Dermis microvascular lymphatic vessel endothelial cell (primary cell): ENCODE measurements at places on chromosomes 5 and 9. TPM values are rescaled to one million over a fixed set of nuclear protein-coding genes. Genes with fewer than 3 reads are reported as not detected.

DNA sequence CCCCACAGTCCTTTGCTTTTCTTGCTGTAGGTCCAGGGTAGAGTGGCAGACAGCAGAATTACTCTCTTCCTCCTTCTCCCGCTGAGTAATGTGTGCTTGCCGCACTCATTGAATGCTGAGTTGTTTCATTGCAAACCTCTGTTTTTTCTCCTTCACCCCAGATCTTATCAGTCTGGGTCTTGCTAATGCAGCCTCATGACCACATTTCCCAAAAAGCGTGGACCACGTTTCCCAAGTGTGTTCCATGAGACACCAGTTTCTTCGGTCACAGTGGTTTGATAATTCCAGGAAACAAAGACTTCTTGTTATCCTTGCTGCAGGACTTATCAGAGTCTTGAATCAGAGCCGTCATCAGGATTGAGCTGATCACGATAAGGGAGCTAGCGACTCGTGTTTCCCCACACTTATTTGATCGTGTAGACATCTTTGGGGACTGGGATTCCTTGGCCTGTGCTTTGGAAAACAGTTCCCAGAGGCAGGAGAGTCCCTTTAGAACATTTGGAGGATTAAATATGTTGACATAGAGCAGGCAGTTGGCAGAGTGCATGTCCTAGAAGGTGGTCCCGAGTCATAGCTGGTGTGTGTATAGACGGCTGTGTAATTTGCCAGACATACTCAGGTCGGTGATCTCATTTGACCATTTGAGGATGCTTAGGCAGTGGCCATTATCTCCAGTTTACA lies 4.4 kb downstream of the LRRC8A start:
- no peak for DNase-seq

DNA sequence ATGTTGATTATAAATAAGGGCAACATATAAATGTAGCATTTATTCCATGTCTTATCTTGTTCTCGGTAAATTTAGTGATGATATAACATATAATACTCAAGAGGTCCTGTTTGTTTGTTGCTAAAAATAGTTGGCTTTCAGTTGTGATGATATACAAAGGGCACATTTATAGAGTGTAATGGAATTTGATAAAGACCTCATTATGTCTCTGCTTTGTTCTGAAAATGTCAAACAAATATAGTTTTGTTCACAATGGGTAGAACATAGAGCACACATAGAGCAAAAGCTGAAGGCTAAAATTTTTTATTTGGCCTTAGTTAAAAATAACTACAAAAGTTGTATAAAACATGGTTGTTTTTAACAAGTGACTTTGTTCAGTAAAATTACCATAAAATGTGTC lies 477.1 kb upstream of the SMC2 start:
- DNase-seq = no peak

DNA sequence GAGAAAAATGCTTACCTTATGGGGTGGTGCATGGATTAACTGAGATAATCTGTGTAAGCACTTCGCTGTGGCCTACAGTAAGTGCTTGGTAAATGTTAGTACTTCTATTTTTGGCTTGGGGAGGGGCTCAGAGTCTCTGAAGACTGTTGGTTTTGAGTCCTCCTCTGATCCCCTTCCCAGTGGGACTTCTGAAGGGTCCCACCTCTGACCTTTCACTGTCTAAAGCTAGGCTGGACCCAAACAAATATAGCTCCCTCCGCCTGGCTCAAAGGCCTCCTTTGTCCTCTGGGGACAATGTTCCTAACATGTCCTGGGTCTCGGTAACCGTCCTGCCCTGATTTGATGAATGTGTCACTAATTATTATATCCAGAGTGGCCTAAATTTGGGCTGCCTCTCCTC lies 34.8 kb downstream of the CAMK2A start:
- no peak for DNase-seq

GRCh38 chr5:31477516-31477915 lies 54.4 kb downstream of the DROSHA start:
- DNase-seq = no peak

DNA sequence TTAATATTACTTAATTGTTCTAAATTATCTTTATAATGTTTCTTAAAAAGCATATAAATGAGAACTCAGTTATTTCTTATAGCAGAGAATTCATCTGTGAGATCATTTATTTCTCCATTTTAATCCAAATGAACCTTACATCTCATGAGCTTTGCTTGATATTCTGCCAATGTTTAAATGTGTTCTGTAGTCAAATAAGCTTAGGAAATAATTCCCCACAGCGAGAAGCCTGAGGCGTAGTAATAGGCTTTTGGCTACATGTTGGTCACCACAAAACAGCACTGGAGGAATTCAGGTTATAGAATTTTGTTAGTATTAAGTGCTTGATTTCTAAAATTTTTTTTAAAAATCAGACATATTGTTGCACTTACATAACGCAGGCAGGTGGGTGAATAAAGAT lies 585.3 kb upstream of the RORB start:
- DNase-seq = no peak

DNA sequence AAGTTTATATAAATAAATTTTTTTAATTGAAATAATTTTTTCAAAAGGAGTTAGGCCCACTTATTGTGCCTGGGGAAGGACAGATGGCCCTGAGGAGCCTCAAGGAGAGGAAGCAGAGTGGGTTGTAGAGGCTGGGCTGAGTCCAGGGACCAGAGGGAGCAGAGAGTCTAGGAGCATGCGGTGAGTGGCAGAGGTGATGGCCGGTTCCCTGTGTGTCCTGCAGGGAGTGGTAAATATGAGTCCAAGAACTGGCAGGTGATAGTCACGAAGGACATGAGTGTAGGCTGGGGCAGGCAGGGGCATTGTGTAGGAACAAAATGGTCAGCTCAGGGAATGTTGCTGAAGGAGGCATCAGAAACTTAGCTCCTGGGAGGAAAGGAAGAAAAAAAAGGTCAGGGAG lies 8.3 kb upstream of the BTNL9 start:
- DNase-seq = no peak

GRCh38 chr9:89743573-89744254 lies 138.9 kb downstream of the GADD45G start:
- DNase-seq = no peak

DNA sequence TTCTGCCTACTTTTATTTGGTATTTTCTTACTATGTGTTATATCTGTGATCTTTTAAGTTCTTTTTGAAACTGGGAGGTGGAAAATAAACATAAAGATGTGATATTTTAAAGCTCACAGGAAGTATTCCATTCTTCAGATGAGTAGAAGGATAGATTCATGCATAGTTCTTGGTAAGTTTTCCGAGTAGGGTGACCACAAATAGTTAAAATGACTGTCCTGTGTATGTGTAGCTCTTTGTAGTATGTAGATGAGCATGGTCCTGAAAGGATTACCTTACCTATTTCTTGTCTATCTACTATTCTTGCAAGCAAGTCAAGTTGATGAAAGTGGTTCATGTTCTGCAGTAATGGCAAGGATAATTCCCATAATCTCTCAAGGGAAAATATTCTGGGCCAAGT lies 47.7 kb downstream of the SRFBP1 start:
- DNase-seq = no peak

DNA sequence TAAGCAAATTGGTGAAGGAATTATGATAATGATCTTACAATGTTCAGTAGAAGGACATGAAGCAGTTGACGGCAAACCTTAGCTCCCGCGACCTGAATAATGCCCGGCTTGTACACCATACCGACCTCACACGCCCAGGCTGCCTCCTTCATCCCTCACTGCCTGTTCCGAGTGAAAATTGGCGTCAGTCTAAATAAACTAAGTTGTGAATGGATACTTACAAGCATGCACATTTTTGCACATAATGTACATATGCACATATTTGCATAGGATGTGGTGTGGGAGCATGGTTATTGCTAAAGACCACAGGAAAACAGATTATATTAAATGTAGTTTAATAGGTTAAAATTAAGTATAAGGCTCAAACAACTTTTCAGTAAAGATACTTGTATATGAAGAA lies 14.9 kb downstream of the OR2Y1 start:
- DNase-seq = no peak

GRCh38 chr5:36305571-36306326 lies 4.0 kb upstream of the RANBP3L start:
- DNase-seq = peak; percentile 30

DNA sequence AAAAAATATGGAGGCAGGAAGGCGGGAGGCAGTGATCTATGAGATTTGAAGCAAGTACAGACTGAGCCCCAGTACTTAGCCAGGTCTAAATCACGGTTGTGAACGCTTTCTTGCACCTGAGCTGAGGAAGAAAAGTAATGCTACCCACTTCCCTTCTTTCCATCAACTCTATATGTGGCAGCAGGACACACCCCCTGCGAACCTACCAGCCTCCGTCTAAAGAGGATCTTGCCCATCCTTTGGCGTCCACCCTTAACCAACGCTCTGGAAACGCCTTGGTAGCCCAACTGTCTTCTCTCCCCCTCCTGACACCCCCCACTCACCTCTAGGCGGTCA lies 545 bp downstream of the HMGCS1 start:
- DNase-seq = no peak

GRCh38 chr5:5780253-5780652 lies 357.8 kb downstream of the ICE1 start:
- no peak for DNase-seq

DNA sequence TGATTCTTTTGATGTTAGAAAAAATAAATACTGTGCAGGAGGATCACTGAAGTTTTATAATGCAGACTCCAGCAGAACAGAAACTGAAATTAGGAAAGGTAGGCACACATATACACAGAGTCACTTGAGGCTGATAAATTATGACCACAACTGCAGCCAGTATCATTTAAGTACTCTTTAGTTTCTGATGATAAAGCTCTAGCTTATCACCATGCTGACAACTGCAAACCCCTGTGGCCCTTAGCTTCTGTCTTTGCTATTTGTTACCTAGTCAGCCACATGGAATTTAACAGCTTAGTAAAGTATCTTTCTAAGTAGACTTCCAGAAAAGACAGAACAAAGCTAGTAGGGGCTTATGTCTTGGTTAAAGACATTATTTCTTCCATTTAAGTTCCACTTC lies 734.8 kb upstream of the CDH6 start:
- DNase-seq = no peak

GRCh38 chr9:4499917-4500316 lies 9.6 kb downstream of the SLC1A1 start:
- peak; percentile 19 for DNase-seq

- no peak for DNase-seq
Observed at GRCh38 chr9:27437652-27438373, 86.3 kb upstream of the IFNK start.

- DNase-seq = peak; percentile 67
Observed at GRCh38 chr5:446883-447263, 3.9 kb downstream of the EXOC3 start.

DNA sequence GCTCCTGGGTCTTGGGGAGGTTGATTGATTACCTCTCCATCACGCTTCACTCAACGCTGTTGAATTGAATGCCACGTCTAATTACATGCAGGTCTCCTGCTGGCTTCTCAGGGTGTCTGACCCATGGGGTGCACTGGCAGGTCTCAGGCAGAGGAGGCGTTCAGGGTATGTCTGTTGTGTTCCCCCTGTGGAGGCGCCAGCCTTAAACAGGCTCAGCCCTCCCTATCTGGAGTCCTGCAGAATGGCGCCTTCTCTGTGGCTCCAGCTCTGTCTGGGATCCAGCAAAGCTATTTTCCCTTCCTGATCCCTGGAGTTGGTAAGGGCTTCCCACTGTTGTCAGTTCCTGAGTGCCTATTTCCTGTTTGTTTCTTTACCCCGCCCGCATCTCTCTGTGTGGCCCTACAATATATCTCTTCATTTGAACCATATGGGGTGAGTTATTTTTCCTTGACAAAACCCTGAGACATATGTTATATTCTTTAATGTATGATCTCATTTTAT lies 150.0 kb downstream of the NTRK2 start:
- no peak for DNase-seq

GRCh38 chr5:150596826-150597225 lies 43.6 kb upstream of the SYNPO start:
- DNase-seq = no peak

GRCh38 chr5:58666598-58667581 lies 84.0 kb downstream of the RAB3C start:
- DNase-seq = no peak

DNA sequence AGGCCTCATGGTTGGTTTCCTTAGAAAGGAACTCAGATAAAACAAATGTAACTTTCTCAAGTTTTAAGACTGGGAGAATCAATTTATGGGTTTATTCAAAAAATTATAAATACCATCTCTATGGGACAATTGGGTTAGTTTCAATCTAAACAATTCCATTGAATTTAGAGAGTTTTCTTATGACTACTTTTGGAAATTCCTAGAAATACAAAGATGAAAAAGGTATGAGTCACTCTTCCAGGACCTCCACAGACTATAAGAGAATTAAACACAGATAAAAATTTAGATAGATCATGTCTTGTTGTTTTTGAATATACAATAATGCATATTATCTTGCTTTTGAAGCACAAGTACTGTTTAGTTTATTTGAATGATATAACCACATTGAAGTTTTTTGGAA lies 188.7 kb downstream of the CHSY3 start:
- DNase-seq = no peak

GRCh38 chr5:78627175-78627574 lies 21.4 kb downstream of the LHFPL2 start:
- DNase-seq = peak; percentile 41

- no peak for DNase-seq
Observed at GRCh38 chr9:76453785-76454184, 5.2 kb upstream of the GCNT1 start.

DNA sequence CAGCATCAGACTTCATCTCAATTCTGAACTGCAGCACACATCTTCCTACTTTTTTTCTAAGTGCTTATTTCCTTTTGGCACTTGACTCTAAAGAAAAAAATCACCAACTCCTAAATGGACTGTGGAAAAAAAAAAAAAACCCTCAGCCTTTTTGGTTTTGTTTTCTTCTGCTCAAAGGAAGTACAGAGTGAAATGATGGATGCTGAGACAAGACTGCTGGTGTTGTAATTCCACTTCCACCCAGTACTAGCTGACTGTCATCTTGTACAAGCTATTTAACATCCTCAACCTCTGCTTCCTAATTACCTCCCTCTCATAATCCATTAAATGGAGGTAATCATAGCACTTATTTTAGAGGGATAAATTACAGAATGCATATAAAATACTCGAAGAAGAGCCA lies 171.5 kb upstream of the GNA14 start:
- DNase-seq = peak; percentile 13

Gene ADAMTSL1
- 4.7 and 9.1 TPM in 2 replicates for total RNA-seq

Gene FAT2
- total RNA-seq = not detected in 2 replicates

Gene LEAP2
- total RNA-seq = 0.13 TPM in 2 replicates

Gene SV2C
- under 0.01 TPM in 1 of 2 replicates, not detected in the other for total RNA-seq

Gene POU5F2
- total RNA-seq = 0.26 and 0.51 TPM in 2 replicates

Gene TRPM3
- total RNA-seq = 0.13 and 0.63 TPM in 2 replicates

Gene ANGPTL2
- 7.7 and 25.8 TPM in 2 replicates for total RNA-seq

Gene FNIP1
- total RNA-seq = 25.8 and 33.4 TPM in 2 replicates

Gene FAM153A
- total RNA-seq = not detected in 2 replicates

Gene TGFBR1
- 11.3 and 14.0 TPM in 2 replicates for total RNA-seq

Gene NEK6
- total RNA-seq = 10.8 and 23.0 TPM in 2 replicates

Gene OR1L1
- total RNA-seq = not detected in 2 replicates

Gene TLX3
- not detected in 2 replicates for total RNA-seq

Gene SLC36A3
- not detected in 2 replicates for total RNA-seq

Gene ZNF366
- total RNA-seq = 1.6 and 1.9 TPM in 2 replicates

Gene GRIN1
- 0.13 TPM in 1 of 2 replicates, not detected in the other for total RNA-seq

Gene ST8SIA4
- 4.8 and 7.2 TPM in 2 replicates for total RNA-seq
